ENCODE measurements at places on chromosomes 12 and 14.

- no peak for DNase-seq
These were observed 112.5 kb downstream of the RALGAPA1 start for GRCh38 chr14:35696575-35696974.

DNA sequence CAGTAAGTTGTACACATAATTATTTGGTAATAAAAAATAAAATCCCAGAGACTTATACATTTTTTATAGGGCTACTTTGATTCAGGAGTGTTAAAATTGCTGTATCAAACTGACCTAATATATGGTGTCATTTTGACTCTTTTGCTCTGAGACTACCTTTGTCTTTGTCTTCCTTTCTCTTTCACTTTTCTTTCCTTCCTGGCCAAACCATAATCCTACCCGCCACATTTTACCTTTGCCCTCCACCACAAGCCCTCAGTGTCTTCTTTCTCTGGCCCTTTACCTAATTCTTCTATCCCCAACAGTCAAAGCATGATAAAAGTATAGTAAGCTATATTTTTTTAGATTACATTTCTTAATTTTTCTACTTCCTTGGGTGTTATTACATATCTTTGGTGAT is 62.0 kb downstream of the CAND1 start:
- DNase-seq, result no peak

DNA sequence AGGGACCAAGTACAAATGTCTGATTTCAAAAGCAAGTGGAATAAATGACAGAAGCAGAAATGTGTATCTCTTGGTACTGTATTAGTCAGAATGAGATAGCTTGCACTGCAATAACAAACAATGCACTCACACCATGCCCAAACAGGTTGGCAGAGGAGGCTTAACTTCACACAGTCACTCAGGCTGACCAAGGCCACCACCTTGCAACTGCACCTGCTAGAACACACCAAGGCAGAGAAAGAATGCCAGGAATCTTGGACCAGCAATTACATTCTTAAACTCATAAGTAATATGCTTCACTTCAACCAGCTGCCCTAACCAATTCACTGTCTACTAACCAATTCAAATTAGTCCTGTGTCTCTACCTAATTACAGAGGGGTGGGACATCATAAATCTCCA is 378.3 kb downstream of the BCL11B start:
- no peak for DNase-seq

DNA sequence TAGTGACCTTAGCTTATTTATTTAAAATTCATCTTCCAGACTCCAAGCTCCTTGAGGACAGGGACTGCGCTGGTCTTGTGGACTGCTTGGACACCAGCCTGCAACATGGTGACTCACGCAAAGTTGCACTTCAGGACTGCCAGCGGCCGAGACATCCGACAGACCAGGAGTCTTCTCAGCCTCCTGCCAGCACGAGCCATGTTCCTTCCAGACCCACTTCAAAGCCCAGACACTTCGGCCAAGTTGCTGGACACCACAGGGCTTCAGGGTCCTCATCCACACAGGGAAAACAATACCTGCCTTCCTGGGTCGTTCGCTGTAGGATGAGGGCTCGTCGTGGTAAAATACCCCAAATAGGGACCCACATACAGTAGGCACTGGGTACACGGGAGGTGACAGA is 88.7 kb downstream of the BCL11B start:
- DNase-seq, result no peak

DNA sequence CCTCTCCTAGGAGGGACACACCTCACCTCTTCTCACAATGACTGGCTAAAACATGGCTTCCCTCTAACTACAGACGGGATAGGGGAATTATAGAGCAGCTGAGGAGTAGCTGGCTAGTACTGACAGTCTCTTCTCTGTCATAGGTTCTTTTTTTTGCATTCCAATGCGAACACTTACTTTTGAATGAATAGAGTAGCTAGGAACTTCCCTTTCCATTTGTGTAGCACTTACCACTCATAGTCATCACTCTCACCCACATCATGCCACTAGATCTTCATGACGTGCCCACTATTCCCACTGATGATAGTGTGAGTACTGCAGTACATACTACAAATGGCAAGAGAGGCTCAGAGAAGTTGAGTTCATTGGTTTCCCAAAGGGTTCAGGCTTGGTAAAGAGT is 143.9 kb upstream of the HIF1A start:
- DNase-seq, result no peak

- DNase-seq, result no peak
These were observed 93.1 kb downstream of the SRGAP1 start for GRCh38 chr12:63937378-63938316.

GRCh38 chr12:124947561-124948398 is 33.3 kb upstream of the UBC start:
- DNase-seq, result no peak

DNA sequence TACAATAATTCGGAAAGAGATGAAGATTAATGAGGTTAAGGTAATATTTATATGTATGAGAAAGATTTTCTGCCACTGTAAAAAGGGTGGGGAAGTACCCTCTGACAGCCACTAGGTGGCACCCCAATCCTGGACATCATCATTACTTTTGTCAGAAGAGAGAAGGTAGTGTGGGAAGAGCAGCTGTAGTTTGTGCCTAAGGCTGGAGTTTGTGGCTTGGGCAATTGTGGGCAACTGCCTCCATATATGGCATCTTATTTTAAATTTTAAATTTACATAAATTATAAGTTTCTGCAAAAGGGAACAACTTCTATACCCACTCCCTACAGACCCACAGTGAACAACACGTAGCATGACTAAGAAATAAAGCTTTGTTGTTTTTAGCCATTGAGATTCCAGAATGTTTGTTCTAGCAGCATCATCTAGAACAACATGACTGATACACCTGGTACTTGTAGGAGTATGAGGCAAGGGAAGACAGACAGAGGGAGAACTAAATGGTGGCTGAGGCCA is 34.4 kb upstream of the SYCP3 start:
- peak; percentile 45 for DNase-seq

DNA sequence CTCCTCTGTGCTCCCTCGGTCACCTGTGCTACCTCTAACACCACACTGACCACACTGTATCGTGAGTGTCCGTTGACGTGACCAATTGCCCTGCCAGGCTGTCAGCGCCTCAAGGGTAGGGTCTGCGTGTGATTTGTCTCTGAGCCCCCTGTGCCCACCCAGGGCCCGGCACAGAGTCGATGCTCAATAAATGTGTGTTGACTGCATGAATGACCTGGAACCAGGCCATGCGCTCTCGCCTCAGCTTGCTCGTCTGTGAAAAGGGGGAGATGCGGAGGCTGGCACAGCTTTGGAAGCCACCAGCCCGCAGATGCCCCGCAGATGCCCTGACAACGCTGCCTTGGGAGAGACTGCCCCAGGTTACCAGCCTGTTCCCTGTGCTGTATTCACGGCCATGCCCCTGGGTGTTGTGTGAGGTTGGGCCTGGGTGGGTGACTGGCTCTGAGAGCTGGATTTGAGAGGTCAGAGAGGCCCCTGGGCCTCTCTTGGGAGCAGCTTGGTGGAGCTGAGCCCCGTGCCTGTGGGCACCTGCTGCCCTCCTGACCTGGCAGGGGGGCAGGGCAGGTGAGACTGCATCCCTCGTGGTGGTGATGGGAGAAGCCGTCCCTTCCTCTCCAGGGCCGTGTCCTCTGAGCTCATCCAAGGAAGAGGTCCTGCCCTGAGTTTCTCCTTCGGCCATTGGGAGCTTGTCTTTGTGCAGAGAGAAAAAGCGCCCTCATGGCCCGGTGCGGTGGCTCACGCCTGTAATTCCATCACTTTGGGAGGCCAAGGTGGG is 43.2 kb downstream of the CYP46A1 start:
- DNase-seq, result no peak

- DNase-seq, result no peak
These were observed 16.6 kb upstream of the MCRS1 start for GRCh38 chr12:49584591-49584990.

GRCh38 chr12:5912011-5912410 is 33.0 kb downstream of the ANO2 start:
- no peak for DNase-seq

GRCh38 chr12:123099560-123100192 is 51.2 kb downstream of the PITPNM2 start:
- DNase-seq, result no peak

DNA sequence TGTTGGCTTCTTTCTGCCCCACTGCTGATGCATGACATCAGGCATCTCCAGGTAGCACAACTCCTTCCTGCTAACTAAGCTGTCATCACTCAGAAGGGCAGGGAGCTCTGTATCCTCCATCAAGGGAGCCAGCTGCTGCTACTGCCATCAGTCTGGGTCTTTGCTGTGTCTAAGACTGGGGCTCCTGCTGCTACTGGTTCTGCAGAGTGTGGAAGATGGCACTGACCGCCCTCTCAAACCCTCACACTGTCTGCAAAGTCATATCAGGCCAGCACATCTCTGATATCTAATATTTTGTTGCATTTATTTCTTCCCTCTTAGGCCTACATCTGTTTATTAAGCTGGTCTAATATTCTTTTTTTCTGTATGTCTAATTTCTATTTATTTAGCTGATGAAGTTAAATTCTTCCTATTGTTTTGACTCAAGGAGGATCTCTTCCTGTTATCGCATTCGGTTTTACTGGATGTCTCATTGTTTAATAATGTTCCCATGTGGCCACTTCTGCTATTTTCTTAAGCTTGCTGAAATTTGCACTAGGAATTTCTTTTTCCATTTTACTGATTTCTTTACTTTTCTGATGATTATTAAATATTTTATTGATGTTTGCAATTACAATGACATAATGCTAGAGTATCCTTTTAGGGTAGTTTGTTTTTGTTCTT is 7.6 kb upstream of the E2F7 start:
- no peak for DNase-seq

- DNase-seq, result no peak
These were observed 134.4 kb upstream of the FGD4 start for GRCh38 chr12:32264961-32265360.

GRCh38 chr14:60862283-60862682 is 118.6 kb downstream of the TRMT5 start:
- DNase-seq, result no peak

- no peak for DNase-seq
These were observed 35.4 kb upstream of the DIO3 start for GRCh38 chr14:101525640-101526527.

- no peak for DNase-seq
These were observed 32.0 kb downstream of the PRKD1 start for GRCh38 chr14:29895591-29896083.

DNA sequence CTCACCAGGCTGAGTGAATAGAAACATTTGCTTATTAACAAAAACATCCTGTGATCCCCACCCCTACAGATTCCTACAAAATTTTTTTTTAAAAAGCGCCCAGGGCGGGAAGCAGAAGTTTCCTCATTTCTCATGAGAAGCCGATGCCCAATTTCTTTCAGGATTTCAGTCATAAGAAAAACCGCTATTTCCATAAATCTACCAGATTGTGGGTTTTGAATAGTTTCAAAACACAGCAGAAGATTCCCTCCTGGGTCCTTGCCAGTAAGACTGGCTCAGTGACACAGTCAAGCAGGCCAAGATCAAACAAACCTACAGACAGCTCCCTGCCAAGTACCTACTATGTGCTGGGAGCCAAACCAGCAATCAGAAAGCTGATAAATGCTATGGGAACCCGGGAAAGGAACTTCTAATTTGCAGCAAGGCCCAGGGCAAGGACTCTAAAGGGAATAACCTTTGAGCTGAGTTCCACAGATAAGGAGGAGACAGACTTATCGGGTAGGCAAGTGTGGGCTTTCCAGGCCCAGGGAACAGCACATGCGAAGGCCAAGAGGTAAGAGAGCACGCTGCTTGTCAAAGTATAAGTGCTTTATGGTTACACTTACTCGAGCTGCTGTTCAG is 68.7 kb downstream of the CCDC88C start:
- DNase-seq, result no peak

GRCh38 chr12:92929983-92930382 is 888 bp upstream of the EEA1 start:
- DNase-seq, result no peak

GRCh38 chr12:14058717-14059116 is 77.3 kb upstream of the GRIN2B start:
- DNase-seq, result no peak
